Smooth muscle cell of the brain vasculature (primary cell): ENCODE measurements at places on chromosomes 5 and 9.

GRCh38 chr5:56648460-56649034 lies 166.8 kb upstream of the MAP3K1 start:
- DNase-seq: no peak

DNA sequence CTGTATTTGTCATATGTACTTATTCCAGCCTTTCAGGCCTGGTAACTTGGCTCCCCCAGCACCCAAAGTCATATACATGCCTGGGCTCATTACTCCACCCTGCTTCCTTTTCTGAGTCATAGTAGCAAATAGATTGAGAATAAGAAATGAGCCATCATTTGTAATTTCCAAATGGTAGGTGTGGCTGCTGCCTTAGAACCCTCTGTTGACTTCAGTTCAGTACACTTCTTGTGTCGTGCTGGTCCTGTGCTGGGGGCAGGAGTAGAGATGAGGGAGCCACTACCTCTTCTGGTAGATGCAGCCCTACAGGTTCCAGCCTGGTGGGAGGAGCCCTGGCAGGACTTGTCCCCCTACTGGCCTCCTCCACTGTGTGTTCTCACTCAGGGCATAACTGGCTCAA lies 11.1 kb downstream of the GM2A start:
- DNase-seq: no peak

- no peak for DNase-seq
Observed at GRCh38 chr5:132205385-132206125, 22.1 kb downstream of the P4HA2 start.

- no peak for DNase-seq
Observed at GRCh38 chr5:71945436-71945835, 161.8 kb upstream of the MAP1B start.

GRCh38 chr5:124902097-124902821 lies 155.8 kb upstream of the ZNF608 start:
- peak; percentile 62 for DNase-seq

GRCh38 chr9:70830618-70831017 lies 290.8 kb downstream of the TRPM3 start:
- no peak for DNase-seq

- DNase-seq: no peak
Observed at GRCh38 chr9:115850548-115851304, 302.9 kb upstream of the PAPPA start.

- DNase-seq: no peak
Observed at GRCh38 chr9:33750839-33751339, 44.5 kb upstream of the PRSS3 start.

DNA sequence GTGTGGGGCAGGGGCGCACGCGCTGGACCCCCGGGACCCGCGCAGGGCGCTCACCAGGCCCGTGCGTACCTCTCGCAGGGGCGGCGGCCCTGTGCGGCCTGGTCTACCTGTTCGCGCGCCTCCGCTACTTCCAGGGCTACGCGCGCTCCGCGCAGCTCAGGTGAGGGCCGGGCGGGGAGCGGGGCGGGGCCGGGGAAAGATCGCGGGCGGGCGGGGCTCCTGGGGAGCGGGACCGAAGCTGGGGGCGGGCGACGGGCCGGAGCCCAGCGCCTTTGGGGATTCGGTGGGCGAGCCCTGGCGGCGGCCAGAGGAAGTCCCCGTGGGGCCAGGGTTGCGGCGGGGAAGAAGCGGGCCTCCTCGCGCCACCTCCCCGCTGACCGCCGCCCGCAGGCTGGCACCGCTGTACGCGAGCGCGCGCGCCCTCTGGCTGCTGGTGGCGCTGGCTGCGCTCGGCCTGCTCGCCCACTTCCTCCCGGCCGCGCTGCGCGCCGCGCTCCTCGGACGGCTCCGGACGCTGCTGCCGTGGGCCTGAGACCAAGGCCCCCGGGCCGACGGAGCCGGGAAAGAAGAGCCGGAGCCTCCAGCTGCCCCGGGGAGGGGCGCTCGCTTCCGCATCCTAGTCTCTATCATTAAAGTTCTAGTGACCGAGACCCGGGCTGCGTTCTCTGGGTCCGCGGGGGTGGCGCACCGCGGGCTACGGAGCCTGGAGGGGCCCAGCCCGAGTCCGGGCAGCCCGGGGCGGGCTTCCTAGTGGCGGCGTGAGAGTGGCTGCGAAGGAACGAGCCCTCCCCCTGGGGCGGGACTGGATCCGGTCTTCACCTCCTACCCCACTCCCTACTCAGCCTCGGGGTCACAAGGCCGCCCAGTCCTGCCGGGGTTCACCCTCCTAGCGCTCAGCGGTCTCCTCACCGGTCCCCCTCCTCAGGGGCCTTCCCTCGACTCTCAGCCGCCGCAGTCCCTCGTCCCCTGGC lies 2.4 kb downstream of the LTC4S start:
- no peak for DNase-seq

DNA sequence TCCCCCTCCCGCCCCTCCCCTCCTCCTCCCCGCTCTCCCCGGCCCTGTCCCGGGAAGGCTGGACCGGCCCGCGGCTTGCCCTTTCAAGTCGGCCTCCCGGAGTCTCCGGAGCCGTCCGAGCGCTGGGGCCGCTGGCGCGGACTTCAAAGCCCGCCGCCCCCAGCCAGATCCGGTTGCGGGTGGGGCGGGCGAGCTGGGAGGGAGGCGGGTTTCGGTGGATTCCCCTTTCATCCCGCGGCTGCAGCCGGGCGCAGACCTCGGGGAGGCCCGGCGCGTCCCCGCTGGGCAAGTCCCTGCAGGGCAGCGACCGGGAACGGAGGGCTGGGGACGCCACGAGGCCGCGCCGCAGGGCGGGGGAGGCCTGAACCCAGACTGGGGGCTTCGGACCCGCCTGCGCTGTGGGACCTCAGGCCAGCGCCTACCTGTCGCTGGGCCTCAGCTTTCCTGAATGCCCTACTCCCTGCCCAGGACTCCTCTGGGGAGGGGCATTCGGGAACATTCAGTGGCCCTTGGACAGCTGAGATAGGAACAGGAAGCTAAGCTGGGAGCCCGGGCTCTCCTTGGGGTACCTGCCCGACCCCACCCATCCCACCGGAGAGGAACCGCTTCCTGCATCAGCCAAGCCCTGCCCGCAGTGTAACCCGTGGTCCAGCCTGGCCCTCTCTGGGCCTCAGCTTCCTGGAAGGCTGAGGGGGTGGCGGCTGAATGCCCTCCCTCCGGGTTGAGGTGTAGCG lies 23.4 kb downstream of the C9orf50 start:
- no peak for DNase-seq

GRCh38 chr9:105195259-105195658 lies 49.2 kb upstream of the SLC44A1 start:
- no peak for DNase-seq

- no peak for DNase-seq
Observed at GRCh38 chr5:12745537-12745936, 841.3 kb upstream of the CTNND2 start.

- no peak for DNase-seq
Observed at GRCh38 chr9:118992813-118993794, 376.1 kb downstream of the BRINP1 start.

DNA sequence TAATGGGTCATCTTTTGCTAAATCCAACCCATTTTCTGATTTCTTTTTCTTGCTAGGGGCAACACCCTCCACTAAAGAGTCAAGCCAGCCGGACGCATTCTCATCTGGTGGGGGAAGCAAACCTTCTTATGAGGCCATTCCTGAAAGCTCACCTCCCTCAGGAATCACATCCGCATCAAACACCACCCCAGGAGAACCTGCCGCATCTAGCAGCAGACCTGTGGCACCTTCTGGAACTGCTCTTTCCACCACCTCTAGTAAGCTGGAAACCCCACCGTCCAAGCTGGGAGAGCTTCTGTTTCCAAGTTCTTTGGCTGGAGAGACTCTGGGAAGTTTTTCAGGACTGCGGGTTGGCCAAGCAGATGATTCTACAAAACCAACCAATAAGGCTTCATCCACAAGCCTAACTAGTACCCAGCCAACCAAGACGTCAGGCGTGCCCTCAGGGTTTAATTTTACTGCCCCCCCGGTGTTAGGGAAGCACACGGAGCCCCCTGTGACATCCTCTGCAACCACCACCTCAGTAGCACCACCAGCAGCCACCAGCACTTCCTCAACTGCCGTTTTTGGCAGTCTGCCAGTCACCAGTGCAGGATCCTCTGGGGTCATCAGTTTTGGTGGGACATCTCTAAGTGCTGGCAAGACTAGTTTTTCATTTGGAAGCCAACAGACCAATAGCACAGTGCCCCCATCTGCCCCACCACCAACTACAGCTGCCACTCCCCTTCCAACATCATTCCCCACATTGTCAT lies 72.0 kb downstream of the NUP214 start:
- no peak for DNase-seq

DNA sequence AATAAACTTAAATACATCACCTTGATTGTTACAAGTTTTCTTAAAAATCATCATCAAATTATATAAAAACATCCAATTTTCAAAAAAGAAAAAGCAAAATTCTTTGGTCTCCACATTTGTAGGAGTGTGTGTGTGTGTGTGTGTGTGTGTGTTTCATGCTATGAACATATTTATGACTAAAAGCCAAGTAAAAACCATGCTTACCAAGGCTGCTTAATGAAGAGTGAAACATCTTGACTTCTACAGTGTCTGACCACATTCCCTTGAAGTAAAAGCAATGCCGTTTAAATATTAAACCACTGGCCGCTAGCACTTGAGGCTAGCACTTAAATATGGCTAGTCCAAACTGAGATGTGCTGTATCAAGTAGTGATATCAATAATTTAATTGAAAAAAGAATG lies 549.1 kb upstream of the CCNG1 start:
- no peak for DNase-seq

GRCh38 chr5:54080831-54081230 lies 229.5 kb downstream of the ARL15 start:
- DNase-seq: no peak

GRCh38 chr9:117189121-117189520 lies 225.7 kb downstream of the ASTN2 start:
- no peak for DNase-seq

GRCh38 chr9:98977813-98978212 lies 34.1 kb downstream of the COL15A1 start:
- no peak for DNase-seq

DNA sequence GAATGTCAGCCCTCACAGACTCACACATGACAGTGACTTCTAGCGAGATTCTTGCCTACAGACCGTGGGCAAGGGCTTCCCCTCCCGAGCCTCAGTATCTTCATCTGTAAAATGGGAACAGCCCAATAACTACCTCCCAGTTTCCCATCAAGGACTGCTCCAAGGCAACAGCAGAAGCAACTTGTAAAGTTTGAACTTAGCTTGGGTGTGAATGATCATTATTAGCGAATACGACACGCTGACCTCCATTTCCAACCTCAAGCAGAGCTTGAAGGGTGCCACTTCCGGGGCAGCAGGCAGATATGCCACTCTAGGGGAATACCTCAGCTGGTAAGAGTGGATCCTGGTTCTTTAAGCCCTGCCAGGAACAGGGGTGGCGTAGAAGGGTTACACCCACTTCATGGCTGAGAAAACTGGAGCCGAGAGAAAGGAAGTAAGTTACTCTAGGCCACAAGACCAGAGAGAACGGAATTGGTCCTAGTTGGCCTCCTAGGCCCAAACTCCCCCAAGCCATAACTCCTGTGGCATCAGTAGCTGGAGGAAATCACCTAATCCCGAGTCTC lies 2.0 kb downstream of the RNF44 start:
- no peak for DNase-seq

DNA sequence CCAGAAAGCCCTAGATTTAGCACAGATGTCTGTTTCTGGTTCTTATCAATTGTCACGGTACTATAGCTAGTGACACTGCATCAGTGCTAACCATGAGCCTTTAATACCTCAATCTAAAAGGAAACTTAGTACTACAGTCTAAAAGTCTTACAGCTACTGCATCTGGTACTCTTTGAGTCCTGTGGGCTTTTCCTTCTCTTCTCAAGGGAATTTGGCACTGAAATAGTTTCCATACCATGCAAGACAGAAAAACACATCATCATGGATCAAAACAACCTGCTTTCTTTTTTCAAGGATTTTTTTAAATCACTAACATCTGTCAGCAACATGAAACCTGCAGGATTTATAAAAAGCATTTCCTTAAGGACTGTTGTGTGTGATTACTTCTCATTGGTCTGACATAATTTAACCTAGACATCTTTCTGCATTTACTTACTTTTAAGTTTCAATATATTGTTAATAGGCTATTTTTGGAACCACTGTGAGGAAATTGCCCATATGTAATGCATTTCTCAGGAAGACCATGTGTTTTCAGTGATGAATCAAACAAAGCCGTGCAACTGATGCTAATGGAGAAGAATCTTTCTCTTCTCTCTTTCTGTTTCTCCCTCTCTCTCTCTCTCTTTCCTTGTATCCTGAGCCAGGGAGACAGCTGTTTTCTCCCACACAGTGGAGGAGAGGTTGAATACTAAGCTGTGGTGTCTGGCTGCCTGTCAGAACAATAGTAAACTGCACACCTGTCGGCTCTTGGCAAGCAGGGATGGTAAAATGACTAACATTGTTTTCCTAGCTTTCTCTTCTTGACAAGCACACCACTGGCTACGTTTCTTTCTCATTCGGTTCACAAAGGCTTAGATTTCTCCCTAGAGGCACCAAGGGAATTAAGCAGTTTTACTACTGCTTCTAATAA lies 273.4 kb downstream of the CSNK1G3 start:
- no peak for DNase-seq

GRCh38 chr5:52710310-52710971 lies 77.3 kb upstream of the ITGA1 start:
- DNase-seq: no peak

GRCh38 chr9:113488490-113488889 lies 25.0 kb downstream of the RGS3 start:
- no peak for DNase-seq

DNA sequence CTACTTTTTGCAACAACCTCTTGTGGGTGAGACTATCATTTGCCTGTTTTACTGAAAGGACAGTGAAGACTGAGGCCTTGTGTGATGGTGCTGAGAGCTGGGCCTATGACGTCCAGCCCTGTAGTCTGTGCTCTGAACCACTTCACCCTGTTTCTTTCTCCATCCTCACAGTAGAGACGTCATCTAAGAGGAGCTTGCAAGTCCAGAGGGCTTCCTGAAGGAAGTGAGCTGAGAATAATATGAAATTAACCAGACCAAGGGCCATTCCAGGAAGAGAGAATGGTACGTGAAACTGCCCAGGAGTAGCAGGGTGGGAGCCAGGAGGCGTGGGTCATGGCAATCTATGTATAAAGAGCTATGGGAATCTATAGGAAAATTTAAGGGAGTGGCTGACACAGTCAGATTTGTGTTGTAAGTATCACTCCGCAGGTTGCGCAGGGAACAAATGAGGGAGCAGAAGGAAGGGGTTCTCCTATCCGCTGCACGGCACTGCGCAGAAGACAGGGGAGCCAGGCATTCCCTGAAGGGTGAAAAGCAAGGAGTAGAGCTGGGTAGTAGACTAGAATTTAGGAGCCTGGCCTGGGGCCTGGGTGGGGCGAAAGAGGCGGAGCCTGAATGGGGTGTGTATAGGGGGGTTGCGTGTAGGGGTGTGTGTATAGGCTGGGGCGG lies 596 bp upstream of the FGFR4 start:
- no peak for DNase-seq

DNA sequence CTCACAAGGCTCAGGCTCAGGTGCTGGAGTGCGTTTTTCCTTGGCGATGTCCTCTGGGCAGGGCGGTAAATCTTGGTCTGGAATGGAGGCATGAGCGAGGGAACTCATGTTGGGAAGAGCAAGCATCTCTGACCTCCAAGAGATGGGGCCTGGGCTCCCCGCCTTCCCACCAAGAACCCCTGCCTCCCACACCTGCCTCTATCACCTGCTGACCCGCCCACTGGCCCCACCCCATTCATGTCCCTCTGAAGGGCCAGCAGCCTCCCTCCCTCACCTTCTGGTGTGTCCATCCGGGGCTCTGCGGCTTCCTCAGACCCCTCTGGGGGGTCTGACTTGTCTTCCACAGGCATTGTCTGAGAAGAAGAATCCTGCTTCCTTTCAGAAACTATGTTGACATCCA lies 10.9 kb downstream of the CIZ1 start:
- DNase-seq: no peak
